ENCODE measurements at places on chromosomes 2 and 18.

GRCh38 chr2:76448956-76449355 lies 738.2 kb upstream of the GCFC2 start:
- no peak for DNase-seq

DNA sequence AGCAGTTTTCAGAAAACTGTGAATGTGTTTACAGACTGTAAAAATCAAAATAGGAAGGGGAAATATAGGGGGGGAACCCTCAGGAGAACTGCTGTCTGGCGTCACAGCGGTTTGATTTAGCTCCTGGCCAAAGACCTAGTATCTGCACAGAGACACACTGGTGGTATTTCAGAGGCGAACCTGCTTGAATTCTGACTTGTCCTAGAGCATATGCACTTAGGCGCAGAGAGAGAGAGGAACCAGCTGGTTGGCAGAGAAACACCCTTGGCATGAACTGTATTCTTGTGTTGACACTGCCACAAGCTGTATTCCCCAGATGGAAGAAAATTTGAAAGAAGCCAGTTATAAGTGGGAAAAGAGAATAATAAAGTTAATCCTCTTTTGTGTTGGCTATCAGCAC lies 506.5 kb upstream of the NRP2 start:
- no peak for DNase-seq

GRCh38 chr2:65453916-65454315 lies 21.5 kb upstream of the SPRED2 start:
- no peak for DNase-seq

- no peak for DNase-seq
Observed at GRCh38 chr18:10757946-10758345, 232.1 kb downstream of the NAPG start.

- no peak for DNase-seq
Observed at GRCh38 chr2:38450509-38450908, 73.4 kb upstream of the ATL2 start.

DNA sequence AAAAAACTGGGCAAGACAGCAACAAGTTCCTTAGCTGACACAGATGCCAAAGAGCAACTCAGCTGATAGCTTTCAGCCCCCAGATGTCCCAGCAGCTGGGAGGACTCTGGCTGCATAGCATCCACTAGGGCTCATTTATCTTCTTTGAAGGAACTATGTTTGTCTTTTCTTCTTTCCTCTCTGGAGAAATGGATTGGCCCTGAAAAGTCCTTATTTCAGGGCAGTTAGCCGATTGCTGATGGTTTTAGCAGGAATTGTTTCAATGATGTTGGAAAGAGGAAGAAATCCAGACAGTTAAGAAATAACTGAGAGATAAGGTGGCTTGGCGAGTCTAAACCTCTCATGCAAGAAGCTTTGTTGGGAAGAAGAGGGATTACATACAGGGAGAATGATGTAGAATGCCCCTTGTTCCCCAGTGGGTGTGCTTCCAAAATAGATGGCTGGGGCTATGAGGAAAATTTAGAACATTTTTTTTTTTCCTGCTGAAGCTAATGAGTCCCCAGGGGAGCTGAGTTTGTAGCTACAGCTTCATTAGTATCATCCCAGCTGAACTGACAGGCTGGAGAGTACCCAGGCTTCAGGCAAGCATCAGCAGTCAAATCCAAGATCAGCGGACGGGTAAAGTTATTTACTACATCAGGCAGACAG lies 33.6 kb upstream of the SERPINE2 start:
- no peak for DNase-seq

DNA sequence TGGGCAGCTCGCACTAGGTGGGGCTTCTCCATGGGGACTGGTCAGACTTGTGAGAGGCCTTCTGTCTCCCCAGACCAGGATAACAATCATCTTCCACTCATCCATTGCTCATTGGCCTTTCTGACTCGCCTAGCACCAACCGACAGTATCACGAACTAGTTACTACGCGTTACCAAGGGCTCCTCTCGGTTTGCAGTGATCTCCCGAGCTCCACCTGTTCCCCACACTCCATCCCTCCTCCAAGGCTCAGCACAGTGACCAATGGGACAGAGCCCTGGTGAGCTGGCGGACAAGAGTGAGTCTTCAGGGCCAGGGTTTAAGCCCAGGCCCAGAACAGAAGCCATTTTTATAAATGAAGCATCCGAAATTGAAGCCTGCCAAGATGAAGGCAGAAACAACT lies 42.8 kb upstream of the SMAD7 start:
- DNase-seq, result no peak

- DNase-seq, result no peak
Observed at GRCh38 chr2:28600181-28600580, 104.3 kb downstream of the PLB1 start.

DNA sequence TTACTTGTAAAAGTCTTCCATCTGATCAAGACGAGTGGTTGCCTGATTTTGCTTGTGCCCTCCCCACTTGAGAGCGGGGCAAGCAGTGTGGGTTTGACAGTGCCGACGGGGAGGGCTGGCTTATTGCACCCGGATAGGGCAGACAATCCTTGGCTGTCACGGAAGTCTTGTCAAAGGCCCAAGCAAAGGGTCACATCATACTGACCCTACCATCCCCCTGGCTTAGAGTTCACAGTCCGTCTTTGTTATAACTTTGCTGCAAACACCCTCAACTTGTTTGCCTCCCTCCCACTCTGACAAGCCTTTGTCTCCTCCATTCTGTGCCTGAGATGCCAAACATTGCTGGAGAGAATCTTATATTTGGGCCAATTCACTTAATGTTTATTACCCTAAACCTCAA lies 165.9 kb upstream of the MSH6 start:
- no peak for DNase-seq

GRCh38 chr2:29304399-29305060 lies 189.3 kb downstream of the CLIP4 start:
- DNase-seq, result no peak

DNA sequence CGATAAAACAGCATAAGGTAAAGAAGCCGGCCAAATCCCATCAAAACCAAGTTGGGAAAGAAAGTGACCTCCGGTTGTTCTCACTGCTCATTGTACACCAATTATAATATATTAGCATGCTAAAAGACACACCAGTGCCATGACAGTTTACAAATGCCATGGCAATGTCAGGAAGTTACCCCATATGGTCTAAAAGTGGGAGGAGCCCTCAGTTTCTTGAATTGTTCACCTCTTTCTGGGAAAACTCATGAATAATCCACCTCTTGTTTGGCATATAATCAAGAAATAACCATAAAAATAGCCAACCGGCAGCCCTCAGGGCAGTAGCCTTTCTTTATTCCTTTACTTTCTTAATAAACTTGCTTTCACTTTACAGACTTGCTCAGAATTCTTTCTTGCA lies 544.9 kb upstream of the SETBP1 start:
- DNase-seq, result no peak

DNA sequence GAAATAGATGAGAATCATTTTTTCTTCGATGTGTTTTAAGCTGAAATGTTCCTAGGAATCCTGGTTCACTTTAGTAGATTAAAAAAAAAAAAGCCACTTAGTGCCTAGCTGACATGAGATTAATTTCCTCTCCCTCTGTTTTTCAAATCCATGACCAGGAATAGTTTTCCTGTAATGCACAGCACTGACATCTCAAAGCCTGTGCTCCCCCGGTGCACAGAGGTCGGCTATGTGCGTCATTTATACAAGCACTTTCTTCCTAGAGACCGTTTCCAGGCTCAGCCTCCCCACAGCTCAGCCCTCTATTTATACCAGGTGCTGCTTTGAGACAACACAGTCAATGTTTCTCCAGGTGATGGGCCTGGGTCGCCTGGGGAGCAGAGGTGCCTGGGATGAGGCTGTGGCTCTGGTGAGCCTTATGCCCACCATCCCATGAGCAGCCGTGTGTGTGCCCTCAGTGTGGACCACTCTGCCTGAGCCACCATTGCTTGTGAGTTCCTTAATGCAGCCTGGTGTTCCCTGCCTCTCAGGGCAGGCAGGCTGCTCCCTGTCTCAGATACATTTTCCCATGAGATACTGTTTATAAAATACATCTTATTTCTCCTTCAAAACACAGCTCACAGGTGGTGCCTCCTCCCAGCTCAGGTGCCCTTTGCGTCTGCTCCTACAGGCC lies 515.7 kb upstream of the HS6ST1 start:
- DNase-seq, result no peak

GRCh38 chr2:217945530-217945929 lies 57.3 kb downstream of the TNS1 start:
- DNase-seq, result no peak

- peak; percentile 5 for DNase-seq
Observed at GRCh38 chr2:55364189-55365055, 55.2 kb downstream of the CCDC88A start.

- no peak for DNase-seq
Observed at GRCh38 chr18:57581301-57581934, 5.1 kb downstream of the FECH start.

- DNase-seq, result peak; percentile 81
Observed at GRCh38 chr2:61065714-61066709, at the start of gene SANBR. SANBR (plus strand) TSS chr2:61065871; CDS start chr2:61070351, 4,480 bp downstream.

DNA sequence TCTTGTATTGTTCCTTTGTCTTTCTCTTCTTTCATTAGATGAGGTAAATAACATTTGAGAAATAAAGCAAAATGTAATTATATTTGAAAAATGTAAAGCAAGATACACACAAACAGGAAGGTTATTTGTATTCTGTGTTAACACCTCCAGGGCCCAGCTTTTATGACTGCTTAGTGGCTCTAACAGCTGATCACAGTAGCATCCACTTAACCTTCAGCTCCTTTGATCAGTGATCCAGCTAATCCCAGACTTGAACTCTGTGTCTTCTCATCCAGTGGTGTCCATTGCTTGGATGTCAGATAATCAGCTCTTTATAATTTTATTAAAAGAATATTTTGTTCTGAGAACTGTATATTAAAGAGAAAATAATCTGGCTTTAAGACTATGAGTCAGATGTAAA lies 44.5 kb downstream of the PSMD14 start:
- DNase-seq, result no peak

GRCh38 chr2:20291106-20291564 lies 59.5 kb downstream of the PUM2 start:
- DNase-seq, result peak; percentile 37

- no peak for DNase-seq
Observed at GRCh38 chr2:18066066-18066465, 187.6 kb downstream of the KCNS3 start.

GRCh38 chr18:55069497-55069896 lies 110.2 kb upstream of the CCDC68 start:
- DNase-seq, result no peak

DNA sequence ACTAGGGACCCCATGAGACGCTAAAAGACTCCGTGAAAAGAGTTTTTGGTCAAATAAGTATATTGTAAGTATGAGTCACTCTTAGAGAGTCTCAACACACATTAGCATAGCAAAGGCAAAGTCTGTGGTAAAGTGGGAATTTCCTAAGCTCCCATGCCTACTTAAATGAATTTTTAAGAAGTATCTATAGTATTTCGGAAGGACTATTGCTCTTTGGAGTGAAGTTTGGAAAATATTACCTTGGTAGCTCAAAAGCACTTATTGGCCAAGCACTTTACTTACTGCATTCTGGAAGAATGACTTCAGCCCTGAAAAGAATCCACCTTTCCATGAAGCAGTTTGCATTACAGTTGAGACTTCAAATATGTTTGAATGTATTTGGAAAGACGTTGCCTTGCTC lies 57.1 kb downstream of the CAVIN2 start:
- no peak for DNase-seq

DNA sequence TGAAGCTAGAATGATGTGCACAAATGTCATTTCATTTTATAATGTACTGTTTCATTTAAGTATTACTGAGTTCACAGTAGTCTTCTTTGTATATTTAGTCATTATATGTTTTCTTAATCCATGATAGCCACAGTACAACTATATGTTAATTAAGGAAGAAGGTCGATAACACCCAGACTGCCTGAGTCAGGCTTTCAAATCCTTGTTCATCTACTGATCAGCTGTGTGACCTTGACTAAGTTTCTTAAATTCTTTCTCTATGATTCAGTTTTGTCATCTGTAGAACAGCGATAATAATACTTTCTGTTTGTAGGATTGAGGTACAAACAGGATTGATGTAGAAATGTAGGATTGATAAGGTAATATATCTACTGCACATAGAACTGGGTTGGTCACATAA lies 5.4 kb downstream of the GCC2 start:
- no peak for DNase-seq

DNA sequence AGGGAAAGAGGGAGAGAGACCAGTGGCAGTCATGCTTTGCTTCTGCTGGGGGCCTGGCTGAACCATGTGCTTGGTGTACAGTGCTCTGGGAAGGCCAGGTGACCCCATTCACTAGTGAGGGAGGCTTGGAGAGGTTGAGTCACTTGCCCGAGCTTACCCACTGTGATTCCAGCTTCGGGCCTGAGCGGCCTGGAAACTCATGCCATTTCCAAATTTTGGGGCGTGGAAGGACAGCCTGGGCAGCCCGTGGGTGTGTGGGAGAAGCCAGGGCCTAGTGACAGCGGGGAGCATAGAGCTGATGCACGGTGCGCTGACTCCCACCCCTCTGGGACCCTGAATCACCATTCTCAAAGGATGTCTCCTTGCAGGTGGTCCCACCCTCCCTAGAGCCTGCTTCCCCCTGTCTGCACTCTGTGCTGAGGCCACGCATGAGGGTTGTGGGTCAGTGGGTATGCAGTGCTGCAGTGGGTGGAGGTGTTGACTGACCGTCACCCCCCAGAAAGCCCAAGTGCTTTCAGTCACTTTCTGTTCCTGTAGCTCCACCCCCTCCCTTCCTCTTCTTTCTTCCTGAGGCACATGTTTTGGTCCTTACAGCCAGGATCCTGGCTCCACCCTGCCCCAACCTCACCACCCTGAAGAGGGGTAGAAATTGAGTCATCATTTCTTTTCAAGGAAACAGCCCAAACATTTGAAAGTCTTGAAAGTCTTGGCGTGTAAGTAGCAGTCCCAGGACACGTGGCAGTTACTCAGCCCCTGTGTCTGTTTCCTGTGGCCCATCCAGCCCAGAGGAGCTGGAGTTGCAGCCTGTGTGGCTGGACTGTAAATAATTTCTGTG lies 69.3 kb upstream of the MCFD2 start:
- peak; percentile 47 for DNase-seq

DNA sequence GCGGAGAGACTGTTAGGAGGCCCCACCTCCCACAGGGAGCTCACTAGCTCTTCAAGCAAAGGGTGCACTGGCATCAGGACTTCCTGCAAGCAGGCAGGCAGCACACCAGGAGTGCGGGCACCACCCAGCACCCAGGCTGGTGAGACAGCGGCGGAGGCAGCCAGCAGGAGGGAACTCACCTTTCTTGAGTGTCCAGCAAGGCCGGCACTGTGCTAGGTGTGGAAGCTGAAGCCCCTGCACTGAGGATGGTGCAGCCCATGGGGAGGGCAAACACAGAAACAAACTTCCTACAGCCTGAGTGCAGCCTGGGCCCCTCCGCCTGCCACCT lies 100.7 kb upstream of the ID2 start:
- DNase-seq, result no peak

DNA sequence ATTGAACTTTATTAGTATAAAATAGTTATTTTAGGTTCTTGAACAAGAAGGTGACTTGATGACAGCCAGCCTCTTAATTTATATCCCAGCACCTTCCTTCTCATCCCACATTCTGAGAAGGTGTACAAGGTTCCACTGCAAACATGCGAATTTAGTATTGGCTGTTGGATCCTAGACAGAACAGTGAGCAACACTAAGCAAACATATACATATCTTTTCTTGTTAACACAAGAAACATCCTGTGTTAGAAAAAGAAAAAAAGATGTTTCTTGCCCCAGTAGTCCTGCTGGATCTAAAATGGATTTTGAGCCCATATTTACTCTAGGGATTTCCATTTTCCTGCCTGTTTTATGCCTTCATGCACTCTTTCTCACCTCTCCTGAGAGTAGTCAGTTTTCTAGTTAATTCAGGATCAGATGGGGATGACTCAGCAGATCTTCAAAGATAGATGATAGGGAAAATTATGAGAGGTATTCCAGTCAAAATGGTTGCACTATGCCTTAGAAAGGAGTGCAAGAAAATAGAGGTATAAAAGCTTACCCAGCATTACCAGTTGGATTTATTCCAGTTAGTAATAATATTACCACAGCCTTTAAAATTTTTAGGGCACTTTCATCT lies 336.5 kb downstream of the MEIS1 start:
- DNase-seq, result no peak
